Stimulated activated CD4-positive, alpha-beta T cell treated with anti-CD3 and anti-CD28 coated beads, TNF-alpha, amount 100 ng/mL, for 24 hours (primary cell): ENCODE measurements at places on chromosomes 12 and 14.

GRCh38 chr12:3105690-3106479, 28.7 kb downstream of the TSPAN9 start:
- no peak for DNase-seq

DNA sequence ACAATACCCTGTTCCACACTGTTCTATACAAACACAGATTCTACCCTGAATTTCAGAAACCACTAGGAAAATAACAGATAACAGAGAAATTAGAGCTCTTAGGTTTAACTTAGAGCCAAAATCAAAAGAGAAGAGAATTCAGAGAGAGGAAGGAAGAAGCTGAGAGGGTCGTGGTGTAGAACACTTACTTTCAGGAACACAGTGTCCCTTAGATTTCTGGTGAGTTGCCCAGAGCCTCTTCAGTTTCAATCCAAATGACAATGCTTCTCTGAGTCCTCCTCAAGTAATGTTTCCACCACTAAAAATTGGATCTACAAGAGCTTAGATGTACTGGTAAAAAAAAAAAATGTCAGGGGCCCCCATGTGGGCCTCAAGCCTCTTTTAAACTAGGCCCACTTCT, 2.6 kb downstream of the YAF2 start:
- no peak for DNase-seq

DNA sequence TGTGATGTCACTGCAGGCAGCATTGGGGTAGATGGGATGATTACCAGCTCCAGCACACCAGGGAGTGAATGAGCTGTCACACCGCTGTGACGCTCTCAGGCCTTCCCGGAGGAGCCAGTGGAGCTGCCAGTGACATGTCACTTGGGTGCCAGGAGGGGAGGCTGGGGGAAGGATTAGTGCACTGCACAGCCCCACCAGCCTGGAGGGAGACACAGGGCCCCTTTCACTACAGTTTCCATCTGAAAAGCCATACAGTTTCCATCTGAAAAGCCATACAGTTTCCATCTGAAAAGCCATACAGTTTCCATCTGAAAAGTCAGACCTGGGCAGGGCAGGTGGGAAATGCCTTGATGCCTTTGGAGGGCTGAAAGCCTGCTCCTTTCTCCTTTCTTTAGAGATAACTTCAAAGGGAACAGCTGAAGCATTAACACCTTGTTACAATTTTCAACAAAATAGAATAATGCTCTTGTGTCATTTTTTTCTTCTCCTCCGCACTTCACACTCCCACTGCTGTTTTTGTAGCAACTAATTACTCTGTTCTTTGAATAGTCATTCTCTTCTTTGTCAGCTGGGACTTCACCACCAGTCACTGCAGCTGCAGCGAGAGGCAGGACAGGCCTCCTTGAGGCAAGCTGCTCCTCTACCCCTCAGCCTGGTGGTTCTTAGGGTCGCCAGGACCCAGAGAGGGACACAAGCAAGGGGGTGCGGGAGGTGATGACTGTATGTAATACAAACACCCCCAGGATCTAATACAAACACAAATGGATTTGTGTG, 256.9 kb upstream of the RGS6 start:
- DNase-seq = no peak

GRCh38 chr12:108305520-108305919, 33.6 kb downstream of the CMKLR1 start:
- DNase-seq = no peak

- no peak for DNase-seq
Observed at GRCh38 chr12:25151476-25151875, 43.5 kb downstream of the DNAI7 start.

DNA sequence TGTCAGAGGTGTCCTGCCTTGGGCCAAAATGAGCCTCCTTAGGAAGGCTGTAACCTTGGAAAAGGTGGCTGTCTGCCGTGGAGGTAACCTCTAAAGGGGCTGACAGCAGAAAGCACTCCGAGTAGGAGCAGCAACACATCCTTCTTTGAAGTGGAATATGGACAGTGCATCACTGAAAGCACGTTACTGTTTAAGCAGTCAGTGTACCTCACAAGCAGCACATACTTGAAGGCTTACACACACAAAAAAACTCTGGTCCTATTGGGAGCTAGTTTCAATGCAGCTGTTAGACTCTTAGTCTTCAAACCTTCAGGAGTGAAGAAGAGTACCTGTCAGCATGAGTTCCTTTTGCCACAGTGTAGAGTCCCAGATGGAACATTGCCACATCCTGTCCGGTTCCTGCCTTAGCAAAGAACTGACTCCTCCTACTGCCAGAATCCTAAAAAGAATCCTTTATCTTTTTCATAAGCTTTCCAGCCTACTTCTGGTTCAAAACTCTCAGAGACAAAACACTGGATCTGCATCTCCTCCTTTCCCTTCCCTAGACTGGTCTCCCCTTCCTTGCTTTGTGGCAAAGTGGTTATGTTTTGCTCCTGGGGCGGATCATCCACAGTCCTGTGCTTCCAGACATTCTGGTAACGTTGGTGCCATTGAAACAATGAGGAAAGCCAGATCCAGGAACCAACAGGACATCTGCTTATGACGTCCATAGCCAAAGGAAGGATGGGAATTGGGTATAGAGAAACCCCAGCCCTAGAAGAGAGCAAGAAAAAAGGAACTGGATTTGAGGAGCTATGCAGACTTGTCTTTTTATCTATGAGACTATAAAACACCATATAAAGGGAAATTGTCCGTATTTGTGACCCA, 8.5 kb upstream of the MDM1 start:
- DNase-seq = no peak

- DNase-seq = no peak
Observed at GRCh38 chr12:51246254-51246853, 7.7 kb downstream of the DAZAP2 start.

- no peak for DNase-seq
Observed at GRCh38 chr12:67892259-67893021, 96.8 kb upstream of the IFNG-AS1 start.

- DNase-seq = no peak
Observed at GRCh38 chr14:29858299-29858698, 69.3 kb downstream of the PRKD1 start.

- no peak for DNase-seq
Observed at GRCh38 chr14:87325741-87326140, 667.2 kb downstream of the GALC start.

GRCh38 chr12:69896653-69897381, 71.8 kb downstream of the MYRFL start:
- DNase-seq = no peak

DNA sequence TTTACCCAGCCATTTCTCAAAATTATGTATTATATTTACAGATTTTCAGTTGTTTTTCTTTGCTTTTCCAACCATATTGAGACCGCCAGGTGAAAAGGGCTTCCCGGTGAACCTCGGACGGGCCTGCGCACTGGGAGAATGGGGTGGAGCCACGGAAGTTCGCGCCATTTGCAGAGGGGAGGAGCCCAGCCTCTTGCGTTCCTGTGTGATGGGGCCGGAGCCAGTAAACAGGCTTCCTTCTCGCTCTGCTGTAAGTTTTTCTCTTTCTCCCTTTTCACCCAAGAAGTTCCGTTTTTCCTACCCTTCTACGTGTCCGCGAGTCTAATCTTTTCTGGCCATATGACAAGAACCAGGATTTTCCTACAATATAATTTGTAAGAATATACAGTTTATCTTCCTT, 1108.8 kb upstream of the SEL1L start:
- no peak for DNase-seq

- DNase-seq = no peak
Observed at GRCh38 chr12:5780536-5780935, 164.5 kb downstream of the ANO2 start.

GRCh38 chr12:113758165-113758924, 207.8 kb downstream of the RBM19 start:
- DNase-seq = no peak

DNA sequence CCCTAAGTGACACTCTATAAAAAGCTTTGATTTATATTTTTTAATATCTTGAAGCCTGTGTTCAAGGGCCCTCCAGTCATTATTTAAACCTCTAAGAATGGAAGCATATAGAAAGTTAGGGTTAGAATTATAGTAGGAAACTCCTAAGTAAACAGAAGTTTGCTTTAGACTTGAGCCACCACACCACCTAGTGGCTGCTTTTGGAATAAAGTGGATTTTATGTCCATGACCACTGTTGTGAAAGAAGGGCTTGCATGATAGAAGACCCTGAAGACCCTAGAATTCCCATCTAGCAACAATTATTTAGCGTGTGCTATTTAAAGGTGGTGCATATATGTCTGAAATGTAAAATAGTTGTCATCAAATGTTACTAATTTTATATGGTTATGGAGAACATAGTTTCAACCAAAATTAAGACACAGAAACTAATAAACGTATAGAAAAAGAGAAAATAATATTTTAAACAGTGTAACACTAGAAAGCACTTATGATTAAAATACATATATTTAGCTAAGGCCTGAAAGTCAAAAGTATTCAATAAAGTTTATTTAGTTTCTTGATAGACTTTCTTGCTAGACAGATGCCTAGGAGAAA, 21.3 kb downstream of the LRRIQ1 start:
- DNase-seq = no peak

- DNase-seq = no peak
Observed at GRCh38 chr12:87086118-87086891, 830.1 kb upstream of the MGAT4C start.

DNA sequence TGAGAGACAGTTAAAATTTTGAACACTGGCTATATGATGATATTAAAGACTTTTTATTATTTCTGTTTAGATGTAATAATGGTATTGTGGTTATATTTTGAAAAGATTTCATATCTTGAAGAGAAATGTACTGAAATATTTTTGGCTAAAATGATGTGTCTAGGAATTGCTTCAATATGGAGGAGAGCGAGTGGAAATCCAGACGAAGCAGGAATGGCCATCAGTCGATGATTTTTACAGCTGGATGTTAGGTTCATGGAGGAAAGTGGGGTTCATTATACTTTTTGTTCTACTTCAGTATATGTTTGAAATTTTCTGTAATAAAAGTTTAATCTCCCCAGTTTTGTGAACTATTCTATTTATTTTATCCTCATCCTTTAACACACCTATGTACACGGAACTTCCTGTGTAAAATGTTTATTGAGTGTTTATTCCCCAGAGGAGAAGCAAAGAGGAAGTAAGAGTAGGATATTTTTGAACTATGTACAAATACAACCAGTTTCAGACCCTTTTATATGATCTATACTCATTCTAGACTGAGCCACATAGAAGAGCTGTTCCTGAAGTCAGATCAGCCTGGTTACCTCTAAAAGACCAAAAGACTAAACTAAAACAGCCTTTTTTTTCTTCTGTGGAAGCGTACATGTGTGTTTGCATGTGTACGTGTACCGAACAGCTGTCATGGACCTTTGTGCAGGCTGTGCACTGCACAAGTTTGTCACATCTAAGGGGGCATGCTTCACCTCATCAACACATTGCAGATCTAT, 211.0 kb upstream of the NUDT4 start:
- DNase-seq = no peak

- DNase-seq = no peak
Observed at GRCh38 chr14:53304726-53305381, 151.7 kb upstream of the DDHD1 start.

DNA sequence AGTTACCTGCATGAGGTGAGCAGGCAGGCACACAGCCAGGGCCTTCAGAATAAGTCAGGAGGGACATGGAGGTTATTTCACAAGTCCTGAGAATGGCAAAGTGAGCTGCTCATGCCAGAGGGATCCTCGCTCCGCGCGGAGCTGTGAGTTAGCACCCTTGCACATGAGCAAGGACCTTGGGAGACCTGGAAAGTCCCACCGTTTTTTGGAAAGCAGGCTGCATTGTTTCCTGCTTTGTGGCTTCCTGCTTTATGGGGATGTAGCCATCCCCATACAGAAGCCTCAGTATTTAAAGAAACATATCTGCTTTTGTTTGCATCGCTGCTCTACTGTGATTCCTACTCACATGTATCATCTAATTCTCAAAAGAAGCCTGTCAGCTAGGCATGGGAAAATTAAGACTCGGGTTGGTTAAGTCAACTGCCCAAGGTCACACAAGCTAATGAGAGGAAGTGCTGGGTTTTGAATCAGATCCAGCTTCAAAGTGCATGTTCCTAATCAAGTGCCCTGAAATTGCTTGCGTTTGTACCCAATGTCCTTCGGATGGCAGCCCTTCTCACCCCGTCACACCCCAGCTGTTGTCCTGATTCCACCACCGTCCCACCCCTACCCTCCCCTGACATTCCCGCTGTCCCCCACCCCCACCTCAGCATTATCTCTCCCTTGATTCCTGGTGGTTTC, 106.2 kb downstream of the CRACR2A start:
- DNase-seq = no peak

DNA sequence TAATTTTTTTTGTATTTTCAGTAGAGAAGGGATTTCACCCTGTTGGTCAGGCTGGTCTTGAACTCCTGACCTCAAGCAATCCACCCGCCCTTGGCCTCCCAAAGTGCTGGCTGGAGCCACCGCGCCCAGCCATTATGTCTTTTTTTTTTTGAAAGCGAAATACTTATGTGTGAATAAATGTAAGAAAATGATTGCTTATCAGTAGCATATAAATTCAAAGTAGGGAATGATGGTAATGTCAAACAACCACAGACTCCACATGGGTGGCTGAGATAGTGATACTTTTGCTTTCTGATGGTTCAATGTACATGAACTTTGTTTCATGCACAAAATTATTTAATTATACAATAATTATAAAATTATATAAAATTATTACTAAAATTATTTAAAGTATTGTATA, 75.8 kb downstream of the PAPLN start:
- no peak for DNase-seq

DNA sequence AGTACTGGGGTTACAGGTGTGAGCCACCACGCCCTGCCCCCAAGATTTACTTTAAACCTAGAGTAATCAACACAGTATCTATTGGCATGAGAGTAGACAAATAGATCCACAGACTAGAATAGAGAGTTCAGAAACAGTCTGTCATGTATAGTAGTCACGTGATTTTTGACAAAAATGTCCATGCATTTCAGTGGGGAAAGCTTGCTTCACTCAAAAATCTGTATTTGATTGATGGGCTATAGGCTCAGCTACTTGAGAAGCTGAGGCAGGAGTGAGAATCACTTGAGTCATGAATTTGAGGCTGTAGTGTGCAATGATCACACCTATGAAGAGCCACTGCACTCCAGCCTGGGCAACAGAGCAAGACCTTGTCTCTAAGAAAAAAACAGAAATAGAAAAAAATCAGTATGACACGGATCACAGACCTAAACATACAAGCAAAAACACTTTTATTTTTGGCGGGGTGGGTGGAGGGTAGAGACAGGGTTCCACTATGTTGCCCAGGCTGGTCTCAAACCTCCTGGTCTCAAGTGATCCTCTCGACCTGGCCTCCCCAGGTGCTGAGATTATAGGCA, 7.6 kb upstream of the ORAI1 start:
- DNase-seq = no peak

DNA sequence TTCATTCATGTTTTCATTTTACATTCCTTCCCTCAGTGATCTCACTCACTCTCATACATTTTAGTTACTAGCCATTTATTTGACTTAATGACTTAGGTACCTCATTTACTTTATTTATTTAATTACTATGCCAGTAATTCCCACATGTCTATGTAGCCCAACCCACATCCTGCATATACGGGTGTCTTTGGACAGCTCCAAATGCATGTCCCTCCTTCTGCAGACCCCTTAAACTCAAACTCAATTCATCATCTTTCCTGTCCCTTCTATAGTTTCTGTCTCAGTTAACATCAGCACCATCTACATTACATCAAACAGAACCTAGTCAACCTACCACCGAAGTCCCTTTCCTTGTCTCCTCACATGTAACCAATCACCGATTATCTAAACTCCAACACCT, 2.8 kb downstream of the CLEC1A start:
- no peak for DNase-seq

GRCh38 chr14:94773655-94774343, 3.9 kb upstream of the GSC start:
- no peak for DNase-seq
